ENCODE measurements at places on chromosomes 7 and 10.

- DNase-seq = no peak
These were observed 368.5 kb upstream of the HPS1 start for GRCh38 chr10:98815039-98815885.

GRCh38 chr7:125559921-125560320 is 630.3 kb upstream of the POT1 start:
- no peak for DNase-seq

DNA sequence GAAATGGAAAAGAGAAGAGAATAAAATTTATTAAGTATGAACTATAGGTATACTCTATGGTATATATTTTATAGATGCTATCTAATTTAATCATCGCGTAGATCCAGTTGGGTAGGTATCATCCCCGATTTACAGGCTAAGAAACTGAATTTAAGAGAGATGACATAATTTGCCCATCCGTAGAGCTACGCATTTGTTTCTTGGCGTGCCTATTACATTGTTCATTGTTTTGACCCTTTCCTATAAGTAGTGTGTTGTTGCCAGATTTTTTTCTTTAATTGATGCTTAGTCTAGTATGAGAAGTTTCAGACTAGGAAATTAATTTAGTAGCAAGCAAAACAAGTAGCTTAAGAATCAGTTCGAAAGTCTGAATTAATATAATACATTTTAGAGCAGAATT is 205.7 kb upstream of the NPSR1 start:
- DNase-seq = no peak

GRCh38 chr7:132575982-132576720 is at the start of gene PLXNA4:
Gene PLXNA4 (minus strand): TSS chr7:132576470. CDS start chr7:132508693, 67,777 bp downstream.
- no peak for DNase-seq

DNA sequence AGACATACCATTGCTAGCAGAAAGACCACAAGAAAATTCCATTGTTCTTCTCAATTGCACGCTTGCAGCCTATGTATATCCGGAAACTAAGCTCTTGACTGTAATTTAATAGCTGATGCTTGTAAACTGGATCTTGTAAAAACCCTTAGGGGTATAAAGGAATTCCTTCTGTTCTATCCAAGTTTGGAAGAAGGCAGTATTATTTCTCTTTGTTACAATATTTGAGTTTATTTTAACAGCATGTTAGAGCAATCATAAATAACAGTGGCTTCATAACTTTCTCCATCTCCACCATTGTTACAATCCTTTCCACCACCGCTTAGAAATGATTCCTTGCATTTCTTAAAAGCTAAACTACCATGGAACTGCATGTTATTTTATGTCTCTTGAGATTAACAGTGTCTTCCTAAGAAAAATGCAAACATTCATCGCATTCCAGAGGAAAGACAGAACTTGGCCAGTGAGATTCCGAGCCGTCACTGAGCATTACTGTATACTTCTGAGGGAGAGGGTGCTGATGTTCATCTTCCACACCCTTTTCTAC is 92.5 kb downstream of the TRIL start:
- no peak for DNase-seq

DNA sequence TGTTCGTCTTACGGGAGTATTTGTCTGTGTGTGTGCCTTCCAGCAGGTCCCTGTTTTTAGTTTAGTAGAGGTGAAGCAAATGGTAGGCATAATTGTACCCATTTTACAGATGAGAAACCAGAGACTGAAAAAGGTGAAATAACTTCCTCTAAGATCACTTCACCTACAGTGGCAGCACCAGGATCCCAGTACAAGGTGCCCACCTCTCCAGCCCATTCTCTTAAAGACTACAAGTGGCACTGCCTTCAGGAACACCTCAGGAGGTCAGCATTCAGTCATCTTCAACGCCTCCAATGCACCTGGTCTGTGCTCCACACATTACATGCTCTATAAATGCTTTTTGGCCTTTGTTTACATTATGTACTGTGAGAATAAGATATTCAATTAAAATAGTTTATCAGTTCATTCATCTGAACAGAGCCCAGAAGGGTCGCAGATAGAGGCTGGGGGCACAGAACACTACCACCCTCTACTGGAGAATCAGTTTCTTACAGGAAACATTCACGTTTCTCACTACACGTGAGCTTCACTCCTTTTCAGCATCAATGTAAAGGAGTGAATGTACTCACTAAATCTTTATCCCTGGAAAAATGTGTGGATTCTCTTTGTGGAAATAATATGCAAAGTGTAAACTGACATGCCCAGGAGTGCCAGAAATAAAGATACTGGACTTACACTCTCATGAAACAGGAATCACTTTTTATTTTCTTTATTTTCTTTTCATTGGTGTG is 45.5 kb upstream of the ABLIM1 start:
- DNase-seq = no peak

Measured in activated CD8-positive, alpha-beta memory T cell treated with anti-CD3 and anti-CD28 coated beads for 48 hours (primary cell).